ENCODE measurements at places on chromosomes 2 and 18.

DNA sequence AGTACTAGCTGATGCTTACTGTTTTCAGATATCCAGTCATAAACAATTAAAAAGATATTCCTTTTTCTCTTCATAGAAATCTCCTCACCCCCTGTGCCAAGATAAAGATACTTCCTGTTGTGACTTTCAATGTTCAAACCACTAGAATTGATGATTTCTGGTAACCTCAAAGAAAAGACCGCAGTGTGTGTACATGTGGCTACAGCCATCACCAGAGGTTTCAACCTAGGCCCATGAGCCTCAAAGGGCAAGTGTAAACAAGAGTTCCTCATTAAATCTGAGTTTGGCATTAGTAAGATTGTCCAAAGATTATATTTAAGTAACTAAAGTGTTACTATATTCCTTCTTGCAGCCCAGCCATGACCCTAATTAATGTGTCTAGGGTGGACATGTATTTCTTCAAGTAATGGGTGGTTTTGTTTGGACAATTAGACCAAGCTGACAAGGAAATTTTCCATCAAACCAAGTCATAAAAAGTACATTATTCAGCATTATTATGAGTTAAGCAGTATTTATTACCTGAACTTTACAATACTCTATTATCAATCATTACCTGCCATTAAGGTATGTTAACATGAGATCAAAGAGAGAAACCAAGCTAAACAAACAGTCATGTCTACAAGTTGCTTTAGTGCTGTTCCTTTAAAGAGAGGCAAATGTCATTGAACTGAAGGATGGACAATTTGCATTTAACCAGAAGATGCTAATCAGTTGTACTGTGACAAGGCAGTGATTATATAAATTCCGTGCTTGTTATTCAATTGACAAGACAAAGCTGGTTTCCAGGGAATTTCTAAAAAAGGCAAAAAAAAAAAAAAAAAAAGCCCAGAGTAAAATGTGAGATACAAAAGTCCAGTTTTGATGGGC, 382.7 kb downstream of the LNPK start:
- DNase-seq = no peak

- no peak for DNase-seq
Measured at GRCh38 chr2:38835015-38835601, 40.6 kb downstream of the DHX57 start.

DNA sequence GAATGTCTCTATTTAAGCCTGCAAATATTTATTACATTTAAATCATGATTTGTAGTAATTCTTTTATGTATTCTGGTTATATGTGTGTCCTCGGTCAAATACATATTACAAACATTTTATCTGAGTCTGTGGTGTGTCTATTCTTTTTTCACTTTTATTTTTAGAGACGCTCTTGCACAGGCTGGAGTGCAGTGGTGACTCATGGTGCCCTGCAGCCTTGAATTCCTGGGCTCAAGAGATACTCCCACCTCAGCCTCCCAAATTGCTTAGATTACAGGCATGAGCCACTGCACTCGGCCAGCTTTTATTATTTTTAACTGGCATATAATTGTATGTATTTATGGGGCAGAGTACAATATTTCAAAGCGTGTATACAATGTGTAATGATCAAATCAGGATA, 47.5 kb downstream of the ARID5A start:
- no peak for DNase-seq

- DNase-seq = no peak
Measured at GRCh38 chr2:179270689-179271088, 6.1 kb upstream of the SESTD1 start.

DNA sequence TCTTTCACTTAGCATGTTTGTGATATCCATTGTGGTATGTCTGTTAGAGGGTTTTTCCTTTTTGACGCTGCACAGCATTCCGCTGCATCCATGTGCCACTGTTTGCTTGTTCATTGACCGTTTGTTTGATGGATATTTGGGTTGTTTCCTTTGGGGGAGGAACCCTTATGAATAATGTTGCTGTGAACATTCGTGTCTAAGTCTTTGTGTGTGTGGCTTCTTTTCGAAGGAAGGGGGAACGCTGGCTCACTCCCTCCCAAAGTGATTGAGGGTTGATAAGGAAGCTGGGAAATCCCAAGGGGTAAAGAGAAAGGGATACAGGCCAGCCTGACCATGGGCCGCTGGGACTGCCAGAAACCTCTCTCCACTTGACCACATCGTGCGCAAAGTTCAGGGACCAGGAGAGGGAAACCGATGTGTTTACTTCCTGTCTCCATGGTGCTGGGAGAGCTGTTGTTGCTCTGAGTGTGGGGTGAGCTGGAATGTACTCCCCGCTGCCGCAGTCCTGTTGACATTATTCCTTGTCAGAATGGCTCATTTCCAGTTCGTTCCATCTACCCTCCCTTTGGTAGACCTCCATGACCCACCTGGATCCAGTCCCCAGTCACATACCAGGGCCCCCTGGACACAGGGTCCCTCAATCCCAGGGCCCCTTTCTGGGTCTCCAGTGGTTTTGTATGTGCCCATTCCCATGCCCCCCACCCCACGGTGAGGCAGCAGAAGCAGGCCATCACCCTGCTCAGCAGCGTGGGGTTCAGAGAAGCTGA, 39.6 kb downstream of the HS1BP3 start:
- no peak for DNase-seq

DNA sequence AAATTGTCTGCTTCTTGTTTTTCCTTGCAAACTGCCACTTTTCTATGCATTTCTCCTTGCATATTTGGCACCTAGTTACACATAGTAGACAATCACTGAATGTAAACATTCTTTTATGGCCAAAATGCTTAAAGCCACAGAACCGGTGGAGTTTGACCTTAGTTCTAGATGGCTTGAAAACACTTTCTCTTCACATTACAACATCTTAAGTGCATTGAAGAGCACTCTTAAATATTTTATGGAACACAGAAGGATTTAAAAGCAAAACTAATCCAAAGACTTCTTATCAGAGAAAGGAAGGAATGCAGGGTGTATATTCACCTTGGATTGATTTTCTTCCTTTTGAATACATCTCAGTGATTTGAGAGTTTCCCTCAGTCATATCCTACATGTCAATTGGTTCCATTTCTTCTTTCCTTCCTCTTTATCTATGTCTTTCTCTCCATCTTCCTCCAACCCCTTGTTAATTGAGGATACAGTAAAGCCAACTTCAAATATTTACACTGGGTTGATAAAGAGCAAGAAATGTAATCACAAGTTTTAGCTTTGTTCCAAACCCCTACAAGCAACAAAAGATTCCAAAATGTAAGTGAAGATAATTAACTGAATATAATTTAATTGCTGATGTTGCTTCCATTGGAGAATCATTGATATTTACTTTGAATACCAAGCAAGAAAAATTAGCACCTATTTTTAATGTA, 548.0 kb downstream of the CNTNAP5 start:
- DNase-seq = no peak

- no peak for DNase-seq
Measured at GRCh38 chr2:100397118-100397860, 20.2 kb downstream of the CHST10 start.

DNA sequence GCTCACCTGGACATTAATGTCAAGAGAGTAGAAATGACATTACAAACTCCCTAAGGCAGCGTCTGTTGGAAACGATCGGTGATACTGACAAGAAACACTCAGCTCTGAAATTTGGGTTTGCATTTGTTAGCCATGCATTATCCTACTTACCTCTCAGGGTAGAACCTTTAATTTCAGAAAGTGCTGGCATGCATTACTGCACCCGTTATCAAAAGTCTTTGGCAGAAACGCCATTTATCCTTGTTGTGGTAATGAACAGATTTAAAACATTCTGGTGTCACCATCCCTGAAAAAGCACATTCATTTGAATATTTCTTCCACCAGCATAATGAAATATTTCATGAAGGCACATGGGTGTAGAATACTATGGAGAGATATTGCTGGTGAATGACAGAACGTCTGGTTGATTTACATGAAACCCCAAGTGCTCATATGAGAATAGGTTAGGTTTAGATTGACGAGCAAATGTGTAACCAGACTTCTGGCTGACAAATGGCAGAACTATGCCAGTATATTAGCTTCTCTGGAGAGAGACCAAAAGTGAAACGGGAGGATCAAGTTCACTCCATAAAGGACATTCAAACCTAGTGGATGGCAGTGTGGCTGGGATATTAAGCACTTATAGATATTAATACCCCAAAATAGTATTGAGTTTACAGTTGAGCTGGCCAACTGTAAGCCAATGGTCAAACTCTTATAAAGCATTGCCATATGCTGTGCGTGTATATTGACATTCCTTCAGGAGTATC, 53.5 kb upstream of the ITGB6 start:
- no peak for DNase-seq

- no peak for DNase-seq
Measured at GRCh38 chr2:231427116-231427515, 31.6 kb downstream of the B3GNT7 start.

DNA sequence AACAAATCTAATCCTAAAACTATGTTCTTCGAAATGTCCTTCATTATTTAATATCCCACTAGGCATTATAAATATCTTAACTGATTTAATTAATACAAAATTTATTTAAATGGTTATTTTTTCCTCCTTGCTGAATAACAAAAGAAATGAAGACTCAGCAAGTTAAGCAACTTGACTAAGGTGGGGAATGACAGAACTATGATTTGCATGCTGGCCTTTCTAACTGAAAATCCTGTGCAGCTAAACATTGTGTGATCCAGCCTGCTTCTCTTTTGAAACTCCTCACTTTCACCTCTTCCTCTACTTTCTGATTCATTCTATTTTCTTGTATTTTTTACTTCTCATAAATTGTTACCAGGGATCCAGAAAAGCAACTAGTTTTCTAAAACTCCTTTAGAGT, 132.0 kb downstream of the CALCRL start:
- DNase-seq = no peak

- no peak for DNase-seq
Measured at GRCh38 chr2:218086478-218086877, 17.4 kb downstream of the RUFY4 start.

GRCh38 chr2:201220102-201220570, 37.2 kb downstream of the CASP10 start:
- no peak for DNase-seq

- DNase-seq = no peak
Measured at GRCh38 chr18:45712061-45712460, 11.9 kb upstream of the SLC14A1 start.

GRCh38 chr2:222284466-222284865, 14.3 kb downstream of the PAX3 start:
- no peak for DNase-seq
